CD4-positive, alpha-beta T cell treated with Interferon alpha-2 for 1 hour (primary cell): ENCODE measurements at places on chromosomes 3 and 15.

DNA sequence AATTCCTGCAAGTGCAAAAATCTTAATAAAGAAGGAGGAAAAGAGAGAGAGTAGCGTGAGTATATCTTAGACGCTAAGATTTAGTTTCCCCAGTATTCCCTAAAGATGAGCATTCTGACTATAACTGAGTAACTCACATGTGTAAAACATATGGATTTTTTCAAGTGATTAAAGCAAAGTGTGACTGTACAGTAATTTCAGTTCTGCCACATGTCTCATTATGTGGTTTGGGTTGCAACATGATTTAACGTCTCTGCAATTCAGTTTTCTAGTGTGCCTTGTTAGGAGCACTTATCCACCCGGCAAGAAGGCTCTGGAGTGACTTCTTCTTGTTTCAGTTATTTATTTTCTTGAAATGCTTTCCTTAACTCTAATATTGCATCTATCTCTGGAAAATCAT is 514.1 kb downstream of the ROBO1 start:
- no peak for DNase-seq

DNA sequence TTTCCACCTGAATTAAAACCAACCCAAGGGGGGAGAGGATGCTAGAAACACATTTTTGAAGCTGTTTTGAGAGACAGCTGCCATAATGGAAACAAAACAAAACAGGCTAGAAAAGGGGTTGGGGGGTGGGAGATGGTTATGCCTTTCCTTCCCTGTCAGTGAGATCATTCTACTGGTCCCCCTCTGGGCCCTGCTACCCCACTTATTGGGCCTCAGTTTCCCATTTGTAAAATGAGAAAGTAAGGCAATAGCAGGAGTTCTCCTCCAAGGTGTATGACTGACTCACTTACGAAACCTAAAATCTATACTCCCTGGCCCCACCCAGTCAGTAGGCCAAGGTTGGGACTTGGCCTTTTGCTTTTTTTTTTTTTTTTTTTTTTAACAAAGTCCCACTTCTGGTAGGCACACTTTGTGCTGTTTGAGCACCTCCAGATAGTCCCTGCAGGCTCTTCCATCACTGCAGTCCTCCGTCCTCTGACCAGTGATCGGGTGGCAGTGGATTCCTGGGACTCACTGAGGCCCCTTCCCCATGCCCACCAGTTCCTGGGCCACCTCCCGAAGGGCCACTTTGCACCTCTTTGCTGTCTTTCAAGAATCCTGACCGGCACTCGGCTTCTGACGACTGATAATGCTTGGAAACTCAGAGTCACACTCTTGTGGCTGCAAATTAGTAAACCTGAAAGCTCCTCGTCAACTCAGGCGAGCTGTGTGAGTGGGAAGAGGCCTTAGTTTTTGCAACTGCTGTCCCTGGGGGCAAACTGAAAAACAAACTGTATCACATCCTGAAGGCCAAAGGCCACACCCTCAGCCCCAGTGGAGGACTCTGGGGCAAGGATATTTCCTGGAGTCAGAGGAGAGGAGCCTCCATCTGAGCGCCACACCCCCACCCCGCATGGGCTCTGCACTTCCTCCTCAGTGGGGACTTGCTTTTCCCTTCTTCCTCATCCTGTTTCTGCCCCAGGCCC is 6.7 kb upstream of the PSTPIP1 start:
- no peak for DNase-seq

- DNase-seq = no peak
Measured at GRCh38 chr3:84601303-84601702, 357.5 kb upstream of the CADM2 start.

DNA sequence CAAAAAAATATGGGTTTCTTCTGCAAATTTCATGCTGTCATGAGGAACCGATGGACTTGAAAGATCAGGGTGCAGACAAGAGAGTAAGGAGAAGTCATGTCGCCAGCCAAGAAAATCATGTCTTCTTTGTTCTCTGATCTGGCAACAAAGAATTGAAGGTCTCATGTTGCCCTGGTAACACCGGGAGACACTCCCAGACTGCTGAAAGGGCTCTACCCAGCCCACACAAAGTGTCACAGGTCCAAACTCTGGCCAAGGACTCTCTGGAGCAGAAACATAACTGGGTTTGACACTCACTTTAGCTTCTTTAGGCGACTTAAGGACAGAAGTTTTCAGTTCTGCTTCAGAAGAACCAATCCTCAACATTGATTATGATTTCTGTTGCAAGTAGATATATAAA is 42.9 kb downstream of the SIDT1 start:
- no peak for DNase-seq

DNA sequence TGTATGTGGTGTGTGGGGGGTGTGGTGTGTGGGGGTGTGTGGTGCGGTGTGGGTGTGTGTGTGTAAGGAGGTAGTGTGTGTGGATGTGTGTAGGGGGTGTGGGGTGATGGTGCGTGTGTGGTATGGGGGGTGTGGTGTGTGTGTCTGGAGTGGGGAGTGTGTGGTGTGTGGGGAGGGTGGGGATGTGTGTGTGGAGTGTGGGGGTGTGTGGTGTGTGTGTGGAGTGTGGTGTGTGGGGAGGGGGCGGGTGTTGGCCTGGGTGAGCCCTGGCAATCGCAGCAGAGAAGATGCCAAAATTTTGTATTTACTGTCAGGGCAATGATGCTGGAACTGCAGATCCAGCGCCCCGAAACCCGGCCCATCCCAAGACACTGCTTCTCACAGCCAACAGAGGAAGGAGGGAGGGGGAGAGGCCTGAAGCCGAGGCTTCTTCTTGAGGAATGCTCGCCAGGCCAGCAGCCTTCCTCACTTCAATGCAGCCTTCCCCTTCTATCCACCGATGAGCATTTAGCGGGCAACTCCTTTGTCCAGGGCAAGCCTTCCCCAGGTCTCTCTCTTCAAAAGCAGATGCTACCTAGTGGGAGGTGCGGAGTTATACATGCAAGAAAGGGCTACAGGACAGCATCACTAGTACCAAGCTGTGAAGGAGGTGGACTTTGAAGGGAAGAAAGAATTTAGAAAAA is 11.9 kb upstream of the SRP14 start:
- DNase-seq = no peak

GRCh38 chr3:46381625-46382024 is 10.9 kb downstream of the CCR5 start:
- DNase-seq = no peak

GRCh38 chr3:108486941-108487340 is 23.5 kb downstream of the MYH15 start:
- no peak for DNase-seq

DNA sequence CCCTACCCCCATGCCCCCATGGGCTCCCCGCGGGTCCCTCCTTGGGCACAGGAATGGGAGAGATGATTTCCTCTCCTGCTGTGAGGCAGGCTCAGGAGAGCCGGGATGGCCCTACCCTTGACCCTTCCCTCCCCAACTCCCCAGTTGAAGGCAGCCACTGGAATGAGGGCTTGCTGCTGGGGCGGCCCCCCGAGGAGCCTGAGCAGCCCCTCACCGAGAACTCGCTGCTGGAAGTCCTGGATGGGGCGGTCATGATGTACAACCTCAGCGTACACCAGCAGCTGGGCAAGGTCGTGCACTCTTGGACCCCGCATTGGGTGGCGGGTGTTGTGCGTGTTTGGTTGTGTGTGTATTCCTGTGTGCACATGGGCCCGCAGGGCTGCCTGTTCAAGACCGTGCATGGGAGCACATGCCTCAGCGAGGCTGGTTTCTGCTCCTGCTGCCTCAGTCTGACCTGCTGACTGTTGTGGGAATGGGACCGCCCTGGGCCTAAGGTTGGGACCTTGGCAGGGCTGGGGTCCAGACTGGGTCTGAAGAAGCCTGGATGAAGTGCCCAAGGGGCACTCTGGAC is 14.0 kb downstream of the AMIGO3 start:
- DNase-seq = no peak

- no peak for DNase-seq
Measured at GRCh38 chr15:62706317-62706716, 336.2 kb upstream of the TPM1 start.

- no peak for DNase-seq
Measured at GRCh38 chr3:65856907-65857306, 181.8 kb downstream of the MAGI1 start.

GRCh38 chr15:81327516-81327915 is 3.6 kb upstream of the STARD5 start:
- no peak for DNase-seq

DNA sequence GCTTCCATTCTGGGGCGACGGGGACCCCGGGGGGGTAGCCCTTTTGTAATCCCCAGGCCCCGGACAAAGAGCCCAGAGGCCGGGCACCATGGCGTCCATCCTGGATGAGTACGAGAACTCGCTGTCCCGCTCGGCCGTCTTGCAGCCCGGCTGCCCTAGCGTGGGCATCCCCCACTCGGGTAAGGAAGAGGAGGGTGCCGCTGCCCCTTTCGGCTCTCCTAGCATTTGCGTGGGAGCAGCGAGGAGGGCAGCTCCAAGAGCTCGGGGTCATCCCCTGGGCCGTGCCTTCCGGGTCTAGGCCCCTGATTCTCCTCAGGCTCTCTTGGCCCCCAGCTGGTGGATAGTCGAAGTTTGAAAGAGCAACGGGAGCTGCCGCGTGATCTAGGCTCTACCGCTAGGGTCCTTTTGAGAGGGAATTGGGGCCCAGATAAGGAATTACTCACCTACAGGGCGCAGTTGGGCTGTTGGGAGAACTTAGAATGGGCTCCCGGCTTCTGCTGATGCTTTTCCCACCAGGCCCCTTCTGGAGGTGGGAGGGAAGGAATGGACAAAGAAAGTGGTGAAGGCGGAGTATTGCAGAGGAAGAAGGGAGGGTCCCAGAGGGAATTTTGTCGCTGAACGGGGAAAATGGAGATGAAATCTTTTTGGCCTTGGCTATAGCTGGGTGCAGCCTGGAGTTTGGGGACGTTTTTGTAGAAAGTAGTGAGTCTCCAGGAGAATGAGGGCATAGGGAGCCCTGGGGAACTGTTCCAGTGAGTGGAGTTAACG is 615 bp downstream of the VPS18 start:
- DNase-seq = peak; percentile 70

GRCh38 chr15:93331545-93332167 is 242.6 kb upstream of the RGMA start:
- DNase-seq = no peak

DNA sequence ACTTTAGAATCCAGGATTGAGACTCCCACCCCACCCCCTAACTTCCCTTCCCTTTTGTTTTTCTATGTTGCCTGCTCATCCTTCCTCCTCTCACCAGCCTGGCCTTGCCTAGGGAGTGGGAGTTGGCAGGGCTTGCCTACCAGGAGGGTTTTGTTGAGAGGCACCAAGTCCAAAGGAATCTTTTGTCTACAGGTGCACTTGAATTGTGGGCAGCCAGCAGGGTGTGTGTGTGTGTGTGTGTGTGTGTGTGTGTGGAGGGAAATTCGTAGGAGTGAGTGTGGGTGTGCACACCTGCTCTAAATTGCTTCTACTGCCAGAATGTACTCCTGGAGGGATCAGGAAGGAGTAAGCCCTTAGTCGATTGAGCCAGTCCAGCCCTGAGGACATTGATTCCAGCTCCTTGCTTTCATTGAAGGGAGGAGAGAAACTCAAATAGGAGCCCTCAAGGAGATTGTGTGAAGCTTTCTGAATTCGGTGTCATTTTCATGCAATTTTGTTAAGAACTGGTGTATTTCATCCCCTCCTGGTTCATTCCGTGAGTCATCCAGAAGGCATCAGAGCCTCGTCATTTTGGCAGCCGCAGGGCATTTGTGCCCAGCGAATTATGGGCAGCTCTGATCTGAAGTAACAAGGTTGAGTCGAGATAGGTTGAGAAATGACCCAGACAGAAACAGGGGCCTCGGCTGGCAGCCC is 112.1 kb downstream of the SLCO3A1 start:
- no peak for DNase-seq
